Activated naive CD4-positive, alpha-beta T cell treated with Interleukin-2 at 50 U/mL for 16 hours (primary cell): ENCODE measurements at places on chromosomes 2 and 18.

DNA sequence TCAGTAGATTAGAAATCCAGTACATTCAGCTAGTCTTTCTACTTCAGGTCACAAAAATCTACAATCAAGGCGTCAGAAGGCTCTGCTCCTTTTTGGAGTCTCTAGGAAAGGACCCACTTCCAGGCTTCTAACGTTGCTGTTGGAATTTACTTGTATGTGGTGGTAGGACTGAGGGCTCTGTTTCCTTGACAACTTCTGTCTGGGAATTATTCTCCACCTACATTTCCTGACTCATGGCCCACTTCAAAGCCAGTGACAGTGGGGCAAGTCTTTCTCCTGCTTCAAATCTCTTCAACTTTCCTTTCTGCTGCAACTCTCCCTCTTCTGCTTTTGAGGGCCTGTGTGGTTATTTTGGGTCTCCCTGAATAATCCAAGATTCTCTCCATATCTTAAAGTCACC is 10.4 kb upstream of the TMX3 start:
- no peak for DNase-seq

GRCh38 chr2:163665817-163666216 is 70.0 kb downstream of the FIGN start:
- DNase-seq: no peak

GRCh38 chr2:241111440-241111805 is 9.3 kb upstream of the MTERF4 start:
- no peak for DNase-seq

GRCh38 chr2:96798733-96799622 is 17.1 kb upstream of the CNNM3 start:
- DNase-seq: no peak

GRCh38 chr18:29153091-29153490 is 976.2 kb upstream of the CDH2 start:
- DNase-seq: no peak

GRCh38 chr2:47190188-47190881 is 35.2 kb upstream of the STPG4 start:
- DNase-seq: no peak

- DNase-seq: no peak
Observed at GRCh38 chr2:127361929-127362885, 25.6 kb downstream of the MAP3K2 start.

- no peak for DNase-seq
Observed at GRCh38 chr2:22800412-22800811, 584.6 kb upstream of the KLHL29 start.

- DNase-seq: no peak
Observed at GRCh38 chr18:35291166-35291565, 1.1 kb upstream of the ZSCAN30 start.

DNA sequence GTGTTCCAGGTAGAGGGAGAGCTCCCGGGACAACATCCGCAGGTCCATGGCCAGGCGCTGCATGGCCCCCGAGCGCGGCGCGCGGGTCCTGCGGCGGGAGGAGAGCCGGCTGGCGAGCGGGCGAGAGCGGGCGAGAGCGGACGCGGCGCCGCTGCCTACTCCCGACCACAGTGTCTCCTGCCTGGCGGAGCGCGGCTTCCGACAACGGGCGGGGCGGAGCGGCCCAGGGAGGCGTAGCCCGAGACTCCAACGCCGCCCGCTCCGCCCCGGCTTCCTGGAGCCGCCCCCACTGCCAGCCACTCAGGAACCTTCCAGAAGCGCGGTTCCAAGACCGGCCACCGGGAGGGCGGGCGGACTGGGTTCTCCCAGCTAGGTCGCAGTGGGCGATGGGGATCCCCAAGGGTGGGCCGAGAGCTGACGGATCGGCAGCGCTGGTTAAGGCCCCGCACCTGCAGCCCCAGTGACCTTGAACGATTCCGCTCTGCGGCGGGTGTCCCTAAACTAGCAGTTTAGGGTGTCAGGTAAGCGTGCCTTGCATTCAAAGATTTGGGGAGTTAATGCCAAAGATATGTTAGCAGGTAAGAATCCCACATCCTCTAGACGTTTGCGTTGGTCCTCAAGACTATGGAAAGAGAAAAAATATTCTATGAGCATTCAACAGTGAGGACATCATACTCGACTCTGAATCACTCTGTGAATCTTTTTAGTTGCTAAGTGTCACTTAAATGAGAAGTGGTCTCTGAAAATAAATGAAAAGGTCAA is at the start of gene ABHD3:
ABHD3 (minus strand) TSS at position 172 of the 762 bp plus-strand sequence; CDS start at position 63, 109 bp downstream.
- peak; percentile 94 for DNase-seq

GRCh38 chr2:182088681-182089320 is 103.1 kb downstream of the PPP1R1C start:
- no peak for DNase-seq
